Airway epithelial cell (primary cell): ENCODE measurements at places on chromosomes 2 and 18. TPM values are rescaled to one million over a fixed set of nuclear protein-coding genes. Genes with fewer than 3 reads are reported as not detected.

PMAIP1 gene
- total RNA-seq = 6.3 and 8.0 TPM in 2 replicates

POTEC gene
- total RNA-seq = not detected in 2 replicates

DHRS9 gene
- total RNA-seq = 34.2 and 50.4 TPM in 2 replicates

LRRTM4 gene
- not detected in 2 replicates for total RNA-seq

ATOH8 gene
- 0.05 and 0.07 TPM in 2 replicates for total RNA-seq

CARF gene
- 2.0 and 4.5 TPM in 2 replicates for total RNA-seq

FBLN7 gene
- total RNA-seq = 0.14 TPM in 1 of 2 replicates, not detected in the other

LHCGR gene
- not detected in 2 replicates for total RNA-seq

ZFAND2B gene
- 23.5 and 31.5 TPM in 2 replicates for total RNA-seq

UPP2 gene
- total RNA-seq = not detected in 2 replicates

IL1F10 gene
- total RNA-seq = 0.78 TPM in 1 of 2 replicates, not detected in the other

CRYGD gene
- not detected in 2 replicates for total RNA-seq

NAT8 gene
- total RNA-seq = not detected in 2 replicates

MC4R gene
- not detected in 2 replicates for total RNA-seq

B3GNT7 gene
- total RNA-seq = 0.28 and 0.85 TPM in 2 replicates

NTSR2 gene
- not detected in 2 replicates for total RNA-seq

ADCYAP1 gene
- not detected in 2 replicates for total RNA-seq
